IMR-90 (cell line): ENCODE measurements at places on chromosomes 1 and 21. TPM values are rescaled to one million over a fixed set of nuclear protein-coding genes. Genes with fewer than 3 reads are reported as not detected.
A peak's percentile ranks its signal among the peaks of the same experiment; 100 is the strongest.

Gene CELA3A
- polyA plus RNA-seq, result not detected in 2 replicates

Gene LCE1F
- polyA plus RNA-seq, result not detected in 2 replicates

Gene LPAR3
- polyA plus RNA-seq, result 0.07 and 0.09 TPM in 2 replicates

DNA sequence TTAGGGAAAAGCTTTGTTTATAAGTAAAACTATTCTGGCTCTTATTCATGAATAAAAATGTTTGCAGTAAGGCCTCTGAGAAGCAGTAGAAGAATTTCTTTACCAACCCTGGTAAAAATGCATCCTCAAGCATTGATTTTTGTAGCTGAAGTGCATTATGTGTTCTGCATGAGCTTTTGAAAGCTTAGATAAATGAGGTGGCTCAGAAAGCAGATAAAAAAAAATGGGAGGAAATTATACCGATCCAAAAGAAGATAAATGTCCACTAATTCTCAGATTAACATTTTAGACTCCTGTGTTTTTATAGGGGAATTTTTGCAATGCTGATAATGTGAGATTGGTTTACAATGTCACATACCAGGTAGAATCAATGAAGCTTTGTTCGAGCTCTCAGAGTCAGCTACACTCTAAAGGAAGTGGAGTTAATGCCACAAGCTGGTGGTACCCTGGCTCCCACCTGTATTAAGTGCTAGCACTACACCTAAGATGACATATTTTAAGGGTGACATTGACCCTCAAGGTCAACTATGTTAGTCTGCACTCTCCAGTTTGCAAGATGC lies 85.5 kb upstream of the SELENON start:
- no peak for DNase-seq

- no peak for DNase-seq
Observed at GRCh38 chr1:206653715-206654459, 18.6 kb downstream of the DYRK3 start.

DNA sequence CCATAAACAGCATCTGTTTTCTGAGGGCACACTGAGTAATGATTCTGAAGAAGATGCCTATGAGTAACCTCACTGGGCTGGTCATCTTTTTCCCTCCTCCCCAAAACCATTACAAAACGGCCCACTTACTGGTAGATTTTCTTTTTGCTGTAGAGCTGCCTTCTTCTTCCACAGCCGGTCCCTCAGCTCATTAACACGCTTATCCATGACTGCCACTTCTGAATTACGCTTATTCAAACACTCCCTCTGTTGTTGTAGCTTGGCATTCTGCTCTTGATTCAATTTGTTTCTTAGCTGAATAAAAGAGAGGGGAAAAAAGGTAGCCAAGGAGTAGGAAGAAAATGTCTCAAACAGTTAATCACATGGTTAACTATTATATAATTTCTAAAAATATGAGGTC lies 43.1 kb downstream of the TP53BP2 start:
- no peak for DNase-seq

Gene FAM72C
- polyA plus RNA-seq, result 1.4 and 1.8 TPM in 2 replicates

Gene PAQR6
- polyA plus RNA-seq, result 0.57 and 0.67 TPM in 2 replicates

- no peak for DNase-seq
Observed at GRCh38 chr1:59107916-59108315, 189.0 kb upstream of the FGGY start.

- DNase-seq, result peak; percentile 48
Observed at GRCh38 chr1:157163273-157164127, 25.3 kb upstream of the ETV3 start.
